Astrocyte of the cerebellum (primary cell): ENCODE measurements at places on chromosomes 13 and 19.

DNA sequence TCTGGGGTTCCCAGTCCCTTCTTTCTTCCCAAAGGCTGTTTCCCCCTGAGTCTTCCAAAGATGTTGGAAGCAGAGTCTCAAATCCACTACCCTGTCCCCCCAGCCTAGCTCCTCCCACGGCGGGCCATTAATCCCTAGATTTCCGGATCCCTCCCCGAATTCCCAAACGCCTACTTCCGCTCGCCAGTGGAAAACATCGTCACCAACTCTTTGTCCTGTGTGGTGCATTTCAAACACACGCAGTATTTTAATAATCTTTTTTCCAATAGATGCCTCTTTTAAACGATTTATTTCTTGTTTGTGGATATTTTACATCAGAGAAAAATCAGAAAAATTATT is 610 bp downstream of the ZNF791 start:
- DNase-seq: peak; percentile 36

- DNase-seq: no peak
These were observed 367.6 kb downstream of the DNAJC15 start for GRCh38 chr13:43391036-43391435.

GRCh38 chr19:3510727-3511126 is 4.6 kb downstream of the FZR1 start:
- DNase-seq: no peak

- DNase-seq: no peak
These were observed 175.5 kb upstream of the SERP2 start for GRCh38 chr13:44197791-44198770.

DNA sequence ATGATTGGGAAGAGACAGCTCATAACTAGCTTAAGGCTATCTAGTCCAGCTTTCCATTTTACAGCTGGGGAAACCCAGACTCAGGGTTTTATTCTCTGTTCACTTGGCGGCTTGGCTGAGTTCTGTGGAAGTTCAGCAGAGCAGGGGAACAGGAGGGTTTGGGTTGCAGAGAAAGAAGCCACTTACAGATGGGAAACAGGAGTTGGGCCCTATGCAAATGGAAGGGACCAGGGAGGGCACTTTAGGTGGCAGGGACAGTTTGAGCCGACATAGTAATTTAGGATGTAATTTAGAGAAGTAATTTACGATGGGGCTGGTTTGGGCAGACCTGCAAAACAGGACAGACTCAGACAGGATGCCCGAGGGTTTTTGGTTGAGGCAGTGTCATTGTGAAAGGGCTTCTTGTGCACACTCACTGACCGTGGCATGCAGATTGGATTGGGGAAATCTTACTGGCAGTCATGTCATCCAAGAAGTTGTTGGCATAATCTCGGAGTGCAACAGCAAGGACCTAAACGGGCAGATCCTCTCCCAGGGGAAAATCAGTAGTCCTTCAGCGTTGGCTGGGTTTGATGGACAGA is 47.3 kb upstream of the GPR183 start:
- no peak for DNase-seq
